Body of pancreas (tissue), 4 donors: ENCODE measurements at places on chromosomes 2 and 18. TPM values are rescaled to one million over a fixed set of nuclear protein-coding genes. Genes with fewer than 3 reads are reported as not detected.

The SP5 gene
- 0.78 TPM for total RNA-seq

The PLGLB1 gene
- 3.4 TPM for total RNA-seq

The ADAM23 gene
- 0.26 TPM for total RNA-seq

The SERPINB12 gene
- total RNA-seq = not detected

The KCNS3 gene
- 8.2 TPM for total RNA-seq

The ITPRID2 gene
- 274 TPM for total RNA-seq

The CENPA gene
- total RNA-seq = not detected

The ERMN gene
- 0.26 TPM for total RNA-seq

The NR4A2 gene
- total RNA-seq = 1.0 TPM

The DLGAP1 gene
- 7.9 TPM for total RNA-seq

The FBXO36 gene
- total RNA-seq = 2.0 TPM

The RSAD2 gene
- total RNA-seq = 1.0 TPM

The CTLA4 gene
- not detected for total RNA-seq

The SLC11A1 gene
- total RNA-seq = 7.3 TPM

The GREB1L gene
- 3.0 TPM for total RNA-seq

The CRYGD gene
- total RNA-seq = not detected
